Cerebellar nuclear complex (tissue), 1 donor: ENCODE measurements at places on chromosomes 1 and 21.
A peak's percentile ranks its signal among the peaks of the same experiment; 100 is the strongest.

DNA sequence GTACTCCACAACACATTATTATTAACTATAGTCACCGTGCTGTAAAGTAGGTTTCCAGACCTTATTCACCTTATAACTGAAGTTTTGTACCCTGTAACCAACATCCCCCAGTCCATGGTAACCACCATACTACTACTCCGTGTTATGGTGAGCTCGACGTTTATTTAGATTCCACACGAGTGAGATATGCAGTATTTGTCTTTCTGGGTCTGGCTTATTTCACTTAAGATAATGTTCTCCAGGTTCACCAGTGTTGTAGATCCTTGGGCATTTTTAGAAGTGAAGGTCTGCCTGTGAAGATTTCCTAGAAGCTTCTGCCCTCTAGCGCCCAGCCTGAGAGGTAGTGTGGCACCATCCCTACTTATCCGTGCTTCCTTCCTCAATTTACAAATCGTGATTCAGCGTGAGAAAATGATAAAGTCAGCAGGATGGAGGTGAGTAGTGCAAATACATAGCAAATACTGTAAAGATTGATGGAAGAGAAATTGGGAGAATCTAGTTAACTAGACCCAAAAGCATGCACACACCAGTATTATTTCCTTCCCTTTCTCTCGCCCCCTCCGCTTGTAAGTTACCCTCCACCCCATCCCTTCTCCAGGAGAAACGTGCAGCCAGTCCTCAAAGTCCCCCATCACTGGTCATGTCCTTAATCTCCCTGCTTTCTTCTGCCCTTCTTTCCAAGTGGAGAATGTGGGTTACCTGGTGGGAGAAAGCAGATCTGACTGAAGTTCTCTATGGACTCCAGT, 36.0 kb upstream of the DISC1 start:
- DNase-seq, result no peak

- peak; percentile 86 for DNase-seq
These were observed 340.4 kb downstream of the USP25 start for GRCh38 chr21:16070207-16070651.

GRCh38 chr1:25820247-25821111, 725 bp downstream of the MTFR1L start:
- no peak for DNase-seq

DNA sequence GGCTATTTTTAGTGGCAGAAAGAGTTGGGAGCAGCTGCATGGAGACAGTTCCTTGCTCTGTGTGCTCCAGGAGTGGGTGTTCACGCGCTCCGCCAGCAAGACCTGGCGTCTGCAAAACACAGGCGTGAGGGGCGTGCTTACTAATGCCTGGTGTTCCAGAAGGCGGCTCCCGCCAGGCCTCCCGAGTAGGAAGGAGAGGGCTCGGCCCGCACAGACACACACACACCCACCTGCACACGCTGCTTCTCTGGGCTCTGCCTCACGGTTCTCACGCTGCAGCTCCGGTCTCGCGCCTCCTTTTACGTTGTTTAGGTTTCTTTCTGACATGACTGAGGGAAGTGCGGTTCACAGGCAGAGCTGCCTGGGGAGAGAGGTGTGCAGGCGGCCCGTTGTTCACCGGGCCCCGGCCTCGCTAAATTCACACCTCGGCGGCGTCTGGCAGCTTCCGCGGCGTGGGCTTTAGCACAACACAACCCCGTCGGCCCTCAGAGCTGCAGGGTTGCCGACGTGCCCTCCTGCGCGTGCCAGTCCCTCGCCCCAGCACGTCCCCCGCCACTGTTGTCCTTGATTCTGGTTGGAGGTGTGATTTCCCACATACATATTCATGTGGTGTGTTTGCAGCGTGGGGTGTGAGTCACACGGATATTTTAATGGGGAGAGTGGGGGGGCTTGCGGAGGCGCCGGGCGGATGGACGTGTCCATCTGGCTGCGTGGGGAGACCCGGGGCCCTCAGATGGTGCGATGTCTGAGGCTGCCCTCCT, 77.0 kb downstream of the SKI start:
- DNase-seq, result no peak

DNA sequence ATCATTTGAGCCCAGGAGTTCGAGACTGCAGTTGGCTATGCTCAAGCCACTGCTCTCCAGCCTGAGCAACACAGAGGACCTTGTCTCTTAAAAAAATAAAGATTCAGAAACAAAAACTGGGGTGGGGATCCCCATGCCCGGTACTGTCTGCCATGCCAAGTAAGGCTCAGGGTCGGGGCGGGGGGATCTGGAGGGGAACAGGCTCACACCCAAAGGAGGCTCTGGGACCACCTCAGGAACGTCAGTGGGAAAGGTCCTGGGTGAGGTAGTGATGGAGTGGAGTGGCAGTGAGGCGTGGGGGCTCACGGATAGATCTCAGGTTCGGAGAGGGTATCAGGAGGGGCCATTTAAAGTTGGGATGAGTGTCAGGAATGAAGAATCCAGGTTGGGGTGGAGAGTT, 765 bp upstream of the S100A4 start:
- no peak for DNase-seq

DNA sequence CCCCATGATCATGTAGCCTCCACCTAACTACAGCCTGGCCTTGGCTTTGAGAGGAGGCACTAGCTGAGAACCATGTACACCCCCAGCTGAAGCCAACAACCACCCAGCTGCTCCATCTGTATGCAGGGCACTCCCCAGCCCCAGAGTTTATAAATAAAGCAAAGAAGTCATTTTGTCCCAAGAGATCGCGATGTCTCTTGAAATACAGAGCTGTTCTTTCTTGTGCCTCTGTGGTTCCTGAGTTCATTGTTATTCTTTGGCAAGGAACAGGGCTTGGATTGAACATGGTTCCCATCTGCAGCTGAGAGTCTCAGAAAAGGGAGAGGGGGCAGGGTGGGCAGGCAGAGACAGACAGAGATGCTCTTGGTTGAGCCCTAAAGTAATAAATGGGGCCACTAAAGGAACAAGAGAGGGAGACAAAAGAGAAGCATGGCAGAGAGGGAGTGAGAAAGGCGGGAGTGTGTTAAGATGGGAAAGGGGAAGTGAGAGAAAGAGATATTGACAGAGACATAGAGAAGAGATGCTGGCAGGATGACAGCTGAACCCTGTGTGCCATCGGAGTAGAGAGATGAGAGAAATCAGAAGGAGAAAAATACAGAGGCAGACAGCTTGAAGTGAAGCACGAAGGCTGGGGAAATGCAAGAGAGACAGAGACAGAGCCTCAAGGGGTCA, 63.3 kb downstream of the TNR start:
- DNase-seq, result no peak

- DNase-seq, result no peak
These were observed 519.9 kb downstream of the SMYD3 start for GRCh38 chr1:245987219-245987545.

DNA sequence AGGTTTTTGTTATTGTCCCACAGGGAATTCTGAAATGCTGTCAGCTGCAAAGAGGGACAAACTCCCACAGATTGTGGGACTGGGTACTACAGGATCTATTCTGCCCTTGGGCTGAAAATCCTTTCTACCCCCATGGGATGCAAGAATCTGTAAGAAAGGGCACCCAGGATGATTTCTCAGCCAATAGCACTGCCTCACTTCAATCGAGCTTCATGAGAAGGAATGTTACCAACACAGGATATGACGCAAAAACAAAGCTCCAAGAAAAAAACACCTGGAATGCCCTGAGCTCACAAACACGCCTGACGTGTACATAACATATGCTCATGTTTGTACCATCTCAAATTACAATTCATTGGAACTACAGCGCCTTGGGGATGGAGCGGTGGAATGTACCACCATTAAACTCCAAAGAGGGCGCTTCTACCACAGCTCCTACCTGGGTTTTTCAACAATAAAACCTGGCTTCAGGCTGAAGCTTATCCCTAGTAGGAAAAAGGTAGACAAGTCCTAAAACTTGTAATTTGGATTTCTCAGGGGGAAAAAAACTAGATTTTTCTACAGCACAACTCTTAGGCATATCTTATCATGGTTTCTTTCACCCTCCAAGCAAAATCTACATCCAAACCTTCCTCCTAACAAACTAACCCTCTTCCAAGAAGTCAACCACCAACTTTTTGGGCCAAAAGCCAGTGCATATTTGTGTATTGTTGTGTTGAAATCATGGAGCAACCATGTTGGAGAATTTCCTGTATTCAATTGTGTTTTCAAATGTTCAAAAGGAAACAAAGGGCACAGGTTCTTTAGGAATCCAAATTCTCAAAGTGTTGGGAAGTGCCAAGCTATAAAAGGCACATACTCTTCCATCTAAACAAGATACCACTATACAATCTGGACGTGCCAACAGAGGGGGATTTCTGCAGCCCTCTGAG, 78.9 kb downstream of the TGFBR3 start:
- no peak for DNase-seq

DNA sequence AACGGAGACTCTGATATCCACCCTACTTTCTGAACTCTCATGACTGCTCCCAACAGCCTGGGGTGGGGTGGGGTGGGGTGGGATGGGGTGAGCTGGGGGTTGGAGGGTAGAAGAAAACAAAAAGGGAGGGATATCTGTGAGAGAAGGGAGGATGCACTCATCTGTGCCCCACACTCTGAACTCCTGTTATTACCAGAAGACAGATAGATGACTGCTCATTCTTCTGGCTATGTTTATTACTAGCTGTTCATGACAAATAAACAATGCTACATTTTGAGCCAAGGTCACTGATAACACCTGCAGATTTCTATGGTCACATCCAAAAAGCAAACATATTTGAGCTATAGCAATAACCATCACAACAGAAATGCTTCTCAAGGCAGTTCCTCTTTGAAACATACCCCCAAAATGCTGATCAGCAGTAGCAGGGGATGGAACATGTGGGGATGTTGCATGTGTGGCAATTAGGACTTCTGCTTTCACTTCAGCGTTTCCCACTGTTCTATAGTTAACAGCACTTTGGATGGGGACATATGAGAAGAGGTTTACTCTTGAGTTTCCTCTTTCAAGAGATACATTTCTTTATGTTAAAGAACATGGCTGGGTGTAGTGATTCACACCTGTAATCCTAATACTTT, 43.3 kb downstream of the GPR3 start:
- no peak for DNase-seq

- DNase-seq, result no peak
These were observed 2.2 kb downstream of the CERS2 start for GRCh38 chr1:150972417-150972940.

GRCh38 chr1:107142140-107142542, 1.3 kb downstream of the NTNG1 start:
- no peak for DNase-seq

DNA sequence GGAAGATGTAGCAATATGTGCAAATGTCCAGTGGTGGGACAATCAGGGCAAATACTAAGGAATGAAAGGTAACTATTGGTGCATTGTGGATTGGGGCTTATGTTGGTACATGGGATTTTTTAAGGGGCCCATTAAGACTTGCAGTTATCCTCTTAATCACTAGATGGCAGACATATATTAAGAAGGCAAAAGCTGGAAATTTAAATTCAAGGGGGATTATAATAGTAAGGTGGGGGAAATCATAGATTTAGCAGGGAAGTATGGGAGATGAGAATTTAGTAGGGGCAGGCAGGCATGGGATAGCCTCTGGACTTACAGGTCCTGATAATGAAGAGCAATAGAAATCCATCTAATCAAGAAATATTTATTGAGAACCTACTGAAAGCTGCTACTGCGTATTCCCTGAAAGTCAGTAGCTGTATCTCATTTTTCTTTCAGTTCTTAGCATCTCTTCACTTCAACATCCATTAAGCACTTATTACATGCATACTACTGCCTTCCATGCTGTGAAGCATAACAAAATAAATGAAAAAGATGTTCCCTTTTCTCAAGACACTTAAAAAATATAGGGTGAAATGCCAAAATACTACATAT, 251.8 kb downstream of the CRB1 start:
- DNase-seq, result no peak

DNA sequence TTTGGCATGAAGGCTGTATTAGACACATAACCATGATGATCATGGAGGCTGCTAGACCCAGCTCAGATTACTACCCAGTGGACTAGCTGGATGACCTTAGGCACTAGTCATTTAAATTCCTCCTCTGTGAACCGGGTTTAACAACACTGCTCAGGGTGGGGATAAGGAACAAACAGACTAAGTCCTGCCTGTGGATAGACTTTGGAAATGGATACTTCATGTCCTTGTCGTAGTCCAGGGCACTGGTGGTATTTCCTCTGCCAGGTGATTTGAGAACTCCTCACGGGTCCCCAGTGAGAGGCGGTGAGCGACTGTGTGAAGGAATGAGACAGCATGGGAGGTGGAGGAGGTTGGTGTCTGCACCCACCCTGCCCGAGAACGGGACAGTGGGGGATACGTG, 72.9 kb upstream of the SELENON start:
- DNase-seq, result no peak
